ENCODE measurements at places on chromosomes 6 and 20.

- no peaks in the 10 kb centered on the region for H3K27me3 ChIP-seq
- no peak overlapping the region for H3K4me3 ChIP-seq
- no peak overlapping the region for H3K27ac ChIP-seq
Measured at GRCh38 chr6:157638779-157639178, 184.3 kb upstream of the SNX9 start.

DNA sequence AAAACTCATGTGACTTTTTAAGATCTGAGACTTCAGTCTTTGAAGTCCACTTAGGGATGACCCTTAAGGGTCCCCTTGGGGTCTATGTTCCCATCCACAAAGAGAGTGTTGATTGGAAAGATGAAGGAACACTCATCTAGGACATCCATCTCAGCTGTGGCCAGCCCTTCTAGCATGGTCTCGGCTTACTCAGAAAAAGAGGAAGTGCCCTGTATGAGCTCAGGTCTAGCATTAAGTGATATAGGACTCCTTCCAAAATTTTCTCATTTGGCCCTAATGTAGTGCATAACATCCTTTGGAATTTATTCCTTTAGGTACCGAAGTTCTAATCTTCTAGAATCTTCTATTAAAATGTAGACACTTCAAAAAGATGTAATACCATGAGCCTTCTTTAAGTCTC lies 77.4 kb downstream of the NDUFAF5 start:
- H3K36me3 ChIP-seq: no peaks in the 10 kb centered on the region
- no peak for DNase-seq

GRCh38 chr6:89501222-89501621 lies 68.3 kb downstream of the ANKRD6 start:
- H3K4me3 ChIP-seq: no peak overlapping the region
- H3K27ac ChIP-seq: no peak overlapping the region
- no peaks in the 10 kb centered on the region for H3K27me3 ChIP-seq
- H3K36me3 ChIP-seq: no peaks in the 10 kb centered on the region
- no peak for DNase-seq

DNA sequence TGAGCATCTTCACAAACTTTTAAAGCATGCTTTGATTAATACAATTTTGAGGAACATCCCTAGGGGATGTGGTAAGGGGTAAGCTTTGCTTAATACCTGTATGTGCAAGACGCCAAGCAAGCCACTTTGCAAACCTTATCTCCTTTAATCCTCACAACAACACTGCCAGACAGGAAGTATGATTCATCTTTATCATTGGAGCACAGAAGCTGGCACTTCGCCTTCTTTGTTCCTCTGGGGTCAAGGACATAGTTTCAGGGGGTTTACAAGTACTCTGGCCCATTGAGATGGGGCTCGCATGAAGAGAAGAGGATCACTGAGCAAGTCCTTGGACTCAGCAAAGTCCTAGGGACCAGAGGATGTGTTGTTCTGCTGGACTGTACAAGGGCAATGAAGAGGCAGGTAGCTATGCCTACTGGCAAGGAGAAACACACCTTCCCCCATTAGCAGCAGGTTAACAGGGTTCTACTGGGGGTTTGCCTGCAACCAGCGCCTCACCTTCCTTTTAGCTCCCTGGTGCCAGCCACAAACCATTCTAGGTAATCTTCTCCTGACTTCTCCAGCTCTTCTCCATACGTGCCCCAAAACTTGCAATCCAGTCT lies 8.8 kb downstream of the TMEM244 start:
- H3K4me3 ChIP-seq: no peak overlapping the region
- DNase-seq: no peak
- H3K4me1 ChIP-seq: no peaks in the 10 kb centered on the region
- no peaks in the 10 kb centered on the region for H3K27me3 ChIP-seq
- no peak overlapping the region for H3K27ac ChIP-seq

DNA sequence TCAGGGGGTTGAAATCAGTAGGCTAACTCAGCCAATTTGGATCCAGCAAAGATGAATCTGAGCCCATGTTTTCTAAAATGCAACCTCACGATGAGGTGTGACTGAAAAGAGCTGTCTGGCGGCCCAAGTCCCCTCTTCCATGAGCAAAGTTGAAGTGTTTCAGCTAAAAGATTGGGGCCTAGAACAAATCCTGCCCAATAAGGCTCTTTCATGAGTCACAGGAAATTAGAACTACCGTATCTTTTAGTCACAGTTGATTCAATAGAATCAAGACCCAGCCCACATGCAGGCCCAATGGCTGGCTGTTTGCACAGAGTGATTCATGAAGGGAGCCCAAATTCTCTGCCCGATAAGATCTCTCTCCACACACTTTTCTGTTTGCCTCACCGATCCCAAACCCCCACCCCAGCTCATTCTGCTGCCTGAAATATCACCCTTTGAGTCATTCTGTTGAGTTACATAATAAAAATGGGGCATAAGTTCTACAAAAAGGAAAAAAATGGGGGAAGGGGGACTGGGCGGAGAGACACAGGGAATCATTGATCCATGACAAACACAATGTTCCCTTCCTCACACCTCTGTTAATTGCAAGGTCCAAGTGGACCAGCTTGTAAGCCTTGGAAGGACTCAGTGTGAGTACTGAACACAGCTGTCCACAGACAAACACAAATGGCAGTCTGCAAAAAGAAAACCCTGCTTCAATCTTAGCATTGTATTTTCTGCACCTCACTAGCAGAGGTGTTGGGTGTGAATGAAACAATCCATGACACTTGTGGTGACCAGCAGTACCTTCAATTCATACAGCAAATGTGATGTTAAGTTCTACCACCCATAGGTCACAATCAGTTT lies 13.8 kb downstream of the FOXQ1 start:
- peaks cover 84% of the 10 kb centered on the region for H3K27me3 ChIP-seq
- H3K36me3 ChIP-seq: no peaks in the 10 kb centered on the region
- no peak overlapping the region for H3K4me3 ChIP-seq
- no peak overlapping the region for H3K27ac ChIP-seq

DNA sequence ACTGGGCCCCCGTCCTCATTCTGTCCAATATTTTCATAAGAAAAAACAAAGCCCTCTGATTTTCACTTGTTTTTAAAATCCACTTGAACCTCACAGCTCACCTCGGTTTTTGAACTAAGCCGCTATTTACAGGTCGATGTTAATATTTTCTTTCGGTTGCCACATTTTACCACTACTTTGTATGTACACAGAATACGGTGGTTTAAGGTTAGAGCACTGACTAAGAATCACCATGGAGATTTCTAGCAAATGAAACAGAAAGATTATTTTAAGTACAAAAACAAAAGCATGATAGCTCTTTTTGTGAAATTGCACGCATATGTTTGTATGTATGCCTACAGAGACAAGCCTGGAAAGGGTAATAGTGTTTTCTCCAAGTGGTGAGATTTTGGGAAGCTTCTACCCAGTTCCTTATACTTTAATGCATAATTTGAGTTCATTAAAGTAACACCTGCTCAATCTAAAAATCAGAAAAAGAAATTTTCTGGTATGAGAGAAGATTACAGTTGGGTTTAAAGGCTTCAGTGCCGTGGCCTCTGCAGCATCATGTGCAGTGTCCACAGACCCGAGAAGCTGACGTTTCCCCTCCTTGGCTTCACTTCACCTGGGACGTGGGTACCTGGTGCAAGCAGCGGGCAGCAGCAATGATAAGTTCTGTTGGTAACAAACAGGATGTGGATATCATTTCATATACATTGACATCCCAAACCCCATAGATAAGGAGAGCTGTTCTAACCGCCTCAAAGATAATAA lies 144.0 kb downstream of the UST start:
- no peak for DNase-seq
- H3K27ac ChIP-seq: peak overlapping the region; percentile 36
- no peak overlapping the region for H3K4me3 ChIP-seq
- H3K36me3 ChIP-seq: no peaks in the 10 kb centered on the region
- peaks cover 26% of the 10 kb centered on the region for H3K4me1 ChIP-seq

DNA sequence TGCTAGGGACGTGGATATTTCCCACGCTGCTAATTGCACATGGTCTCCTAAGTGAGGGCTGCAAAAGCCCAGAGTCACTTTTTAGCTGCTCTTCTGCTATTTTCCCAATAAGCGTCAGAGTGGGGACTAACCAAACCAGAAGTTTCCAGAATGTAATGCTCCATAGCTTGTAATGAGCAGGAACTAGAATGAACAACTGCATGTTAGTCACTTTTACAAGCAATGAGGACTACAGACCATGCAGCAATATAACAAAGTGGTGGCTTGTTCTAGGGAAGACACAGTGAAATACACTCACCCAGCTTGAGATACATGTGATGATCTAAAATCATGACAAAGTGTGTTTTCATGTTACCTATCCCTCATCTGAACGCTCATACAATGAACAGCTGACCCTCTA lies 314.1 kb upstream of the SGK1 start:
- DNase-seq: no peak
- no peak overlapping the region for H3K27ac ChIP-seq
- no peaks in the 10 kb centered on the region for H3K36me3 ChIP-seq
- no peaks in the 10 kb centered on the region for H3K27me3 ChIP-seq
- H3K4me1 ChIP-seq: no peaks in the 10 kb centered on the region

DNA sequence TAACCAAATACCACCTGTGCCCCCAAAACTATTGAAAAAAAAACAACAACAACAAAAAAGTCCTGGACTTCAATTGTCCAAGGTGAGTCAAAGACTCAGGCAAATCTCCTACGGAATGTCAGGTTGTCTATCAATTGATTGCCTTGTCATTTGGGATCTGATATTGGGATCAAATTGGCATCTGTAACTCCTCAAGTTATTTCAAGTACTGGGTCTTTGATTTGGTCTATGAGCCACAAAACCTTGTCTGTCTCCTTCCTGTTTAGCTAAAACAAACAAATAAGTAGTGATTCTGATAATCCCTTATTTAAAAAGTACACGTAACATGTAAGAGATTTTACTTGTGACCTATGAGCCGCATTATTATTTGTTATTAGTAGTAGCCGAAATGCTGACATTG lies 231.6 kb upstream of the ZNF217 start:
- H3K4me1 ChIP-seq: peaks cover 29% of the 10 kb centered on the region
- H3K4me3 ChIP-seq: no peak overlapping the region
- DNase-seq: no peak
- H3K36me3 ChIP-seq: no peaks in the 10 kb centered on the region
- H3K27me3 ChIP-seq: no peaks in the 10 kb centered on the region

DNA sequence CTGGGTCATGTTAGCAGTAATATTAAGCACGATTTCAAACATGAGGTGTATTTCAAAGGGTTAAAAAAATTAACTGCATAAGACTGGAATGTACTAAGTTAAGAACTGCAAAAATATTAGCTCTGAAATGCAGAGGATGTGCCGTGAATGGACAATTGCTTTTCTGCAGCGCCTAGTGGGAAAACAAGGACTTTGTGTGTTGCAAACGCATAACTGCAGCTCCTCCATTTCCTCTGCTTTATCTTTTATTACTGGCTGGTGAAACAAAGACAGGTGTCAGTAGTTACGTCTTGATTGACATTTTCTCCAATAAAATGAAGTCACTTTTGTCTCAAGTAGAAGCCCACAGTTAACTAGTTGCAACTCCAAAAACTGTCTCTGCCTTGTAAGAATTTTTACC lies 1.7 kb downstream of the PDE7B start:
- H3K4me3 ChIP-seq: peak overlapping the region; percentile 67
- H3K36me3 ChIP-seq: peaks cover 3% of the 10 kb centered on the region
- H3K4me1 ChIP-seq: peaks cover 32% of the 10 kb centered on the region
- no peaks in the 10 kb centered on the region for H3K27me3 ChIP-seq
- no peak for DNase-seq

DNA sequence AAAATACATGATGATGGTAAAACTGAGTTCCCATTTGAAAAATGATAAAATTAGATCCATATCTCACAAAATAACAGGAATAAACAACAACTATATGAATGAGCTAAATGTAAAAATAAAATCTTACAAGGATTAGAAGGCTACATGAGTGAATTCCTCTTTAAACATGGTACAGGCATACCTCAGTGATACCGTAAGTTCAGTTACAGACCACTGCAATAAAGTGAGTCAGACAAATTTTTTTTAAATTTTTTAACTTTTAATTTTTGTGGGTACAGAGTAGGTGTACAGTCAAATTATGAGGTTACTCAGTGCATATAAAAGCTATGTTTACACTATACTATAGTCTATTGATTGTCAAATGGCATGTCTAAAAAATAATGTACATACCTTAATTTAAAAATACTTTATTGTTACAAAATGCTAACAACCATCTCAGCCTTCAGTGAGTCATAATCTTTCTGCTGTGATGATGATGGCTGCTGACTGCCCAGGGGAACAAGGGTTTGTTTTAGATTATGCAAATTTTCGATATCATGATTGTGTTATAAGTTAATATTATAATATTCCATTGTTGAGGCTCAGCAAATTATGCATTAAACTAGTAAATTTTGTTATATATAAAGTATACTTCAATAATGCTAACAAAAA lies 222.8 kb upstream of the RUNX2 start:
- no peaks in the 10 kb centered on the region for H3K27me3 ChIP-seq
- H3K36me3 ChIP-seq: no peaks in the 10 kb centered on the region
- no peaks in the 10 kb centered on the region for H3K4me1 ChIP-seq
- no peak overlapping the region for H3K27ac ChIP-seq

DNA sequence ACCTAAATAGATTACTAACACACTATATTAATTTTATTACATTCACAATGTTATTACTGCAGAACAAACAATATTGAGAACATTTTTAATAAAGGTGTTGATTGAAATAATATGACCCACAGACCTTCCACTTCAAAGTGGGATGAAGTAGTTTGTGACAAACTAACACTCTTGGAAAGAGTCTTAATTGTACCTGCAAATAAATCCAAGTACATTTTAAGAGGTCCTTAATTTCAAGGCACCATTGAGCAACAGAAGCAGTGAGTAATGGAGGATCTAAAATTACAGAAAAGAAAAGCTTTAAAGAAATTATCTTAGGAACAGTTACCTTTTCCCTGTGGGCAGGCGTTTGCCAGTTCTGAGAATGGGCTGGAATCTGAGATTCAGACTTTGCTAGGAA lies 140.2 kb downstream of the MMUT start:
- H3K4me1 ChIP-seq: peaks cover 6% of the 10 kb centered on the region
- no peak overlapping the region for H3K27ac ChIP-seq
- no peak for DNase-seq
- H3K27me3 ChIP-seq: no peaks in the 10 kb centered on the region
- H3K36me3 ChIP-seq: no peaks in the 10 kb centered on the region

DNA sequence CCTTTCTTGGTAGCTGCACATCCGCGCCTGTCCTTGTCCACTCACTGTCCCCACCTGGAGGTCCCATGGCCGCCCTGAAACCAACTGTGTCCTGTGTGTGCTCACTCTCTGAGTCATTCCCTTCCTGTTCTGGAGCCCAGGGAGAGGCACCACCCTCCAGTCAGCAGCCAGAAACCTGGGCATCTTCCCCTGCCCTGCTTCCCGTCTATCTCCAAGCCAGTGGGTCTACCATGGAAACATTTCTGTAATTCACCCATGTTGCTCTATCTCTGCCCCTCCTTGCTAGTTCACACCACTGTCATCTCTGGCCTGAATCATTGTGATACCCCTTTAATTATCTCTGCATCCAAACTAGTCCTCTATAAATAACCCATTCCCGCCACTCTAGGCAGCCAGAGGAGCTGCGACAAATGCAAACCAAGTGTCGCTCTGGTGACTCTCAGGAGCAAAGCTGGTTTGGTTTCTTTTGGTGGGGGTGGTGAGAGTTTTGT lies 28.8 kb upstream of the SYNJ2 start:
- peaks cover 14% of the 10 kb centered on the region for H3K4me1 ChIP-seq
- H3K27ac ChIP-seq: no peak overlapping the region
- no peaks in the 10 kb centered on the region for H3K27me3 ChIP-seq
- H3K4me3 ChIP-seq: no peak overlapping the region

- peaks cover 60% of the 10 kb centered on the region for H3K36me3 ChIP-seq
- no peak overlapping the region for H3K27ac ChIP-seq
- DNase-seq: no peak
- H3K4me3 ChIP-seq: no peak overlapping the region
- H3K4me1 ChIP-seq: peaks cover 6% of the 10 kb centered on the region
Measured at GRCh38 chr20:61975407-61976129, 90.1 kb downstream of the TAF4 start.
